H54 (cell line): ENCODE measurements at places on chromosomes 5 and 9.
A peak's percentile ranks its signal among the peaks of the same experiment; 100 is the strongest.

DNA sequence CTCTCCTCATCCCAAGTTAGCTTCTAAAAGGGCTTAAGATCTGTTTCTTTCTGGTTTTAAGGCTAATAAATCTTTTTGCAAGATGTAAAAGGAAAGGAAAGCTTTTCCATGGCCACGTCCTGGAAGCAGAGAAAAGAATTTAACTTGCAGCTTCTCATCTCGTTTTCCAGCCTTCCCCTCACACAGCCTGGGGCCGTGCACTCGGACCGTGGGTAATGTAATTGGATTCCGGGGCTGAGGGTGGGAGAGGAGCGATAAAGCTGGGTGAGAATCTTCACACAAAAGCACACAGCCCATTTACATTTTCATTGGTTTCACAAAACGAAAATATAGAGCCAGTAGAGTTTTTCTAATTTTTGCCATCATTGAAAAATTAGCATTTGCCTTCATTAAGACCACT lies 91.2 kb downstream of the IRX2 start:
- DNase-seq = no peak

GRCh38 chr9:38392235-38393127 lies at the start of gene ALDH1B1:
TSS of gene ALDH1B1 (plus strand) at chr9:38392702. CDS start at chr9:38395749, 3,047 bp downstream.
- DNase-seq = peak; percentile 90

DNA sequence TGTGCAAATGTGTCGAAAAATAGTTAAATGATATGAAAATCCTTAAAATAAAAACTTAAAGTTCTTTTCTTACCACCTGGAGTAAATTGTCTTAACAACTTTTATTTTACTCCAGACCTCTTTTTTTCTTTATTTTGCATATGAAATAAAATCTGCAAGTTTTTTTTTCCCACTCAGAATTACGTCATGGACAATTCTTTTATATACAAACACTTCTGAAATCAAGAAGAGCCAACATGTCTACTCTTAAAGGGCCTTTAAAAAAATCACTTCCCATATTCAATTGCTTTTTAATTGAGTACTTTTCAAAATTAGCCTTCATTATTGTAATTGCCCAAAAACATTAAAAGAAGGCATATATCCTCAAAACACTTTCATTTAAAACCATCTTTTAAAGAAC lies 37.7 kb upstream of the ZFAND5 start:
- DNase-seq = no peak

- DNase-seq = peak; percentile 55
These were observed at the start of gene RIOK2 for GRCh38 chr5:97183100-97183929. TSS of gene RIOK2 (minus strand) at chr5:97183247. CDS start at chr5:97183191, 56 bp downstream.

GRCh38 chr5:155898284-155898683 lies 428.7 kb upstream of the SGCD start:
- DNase-seq = no peak

DNA sequence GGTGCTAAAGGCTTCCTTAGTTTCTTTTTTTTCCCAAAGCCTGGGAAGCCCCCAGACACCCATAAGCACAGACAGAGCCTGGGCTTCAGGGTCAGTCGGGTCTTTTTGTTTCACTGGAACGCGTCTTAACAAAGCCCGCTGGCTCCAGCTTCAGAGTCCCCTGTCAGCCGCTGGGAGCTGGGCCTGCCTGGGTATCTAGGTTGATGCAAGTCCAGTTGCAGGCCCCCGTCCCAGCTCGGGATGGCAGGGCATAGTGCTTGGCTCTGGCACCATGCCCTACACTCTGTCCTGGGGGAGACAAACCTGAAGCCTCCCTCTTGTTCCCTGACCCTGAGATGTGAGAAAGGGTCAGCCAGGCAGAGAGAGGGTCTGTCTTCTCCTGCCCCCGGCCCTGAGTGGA lies 14.5 kb downstream of the OLFM1 start:
- no peak for DNase-seq

DNA sequence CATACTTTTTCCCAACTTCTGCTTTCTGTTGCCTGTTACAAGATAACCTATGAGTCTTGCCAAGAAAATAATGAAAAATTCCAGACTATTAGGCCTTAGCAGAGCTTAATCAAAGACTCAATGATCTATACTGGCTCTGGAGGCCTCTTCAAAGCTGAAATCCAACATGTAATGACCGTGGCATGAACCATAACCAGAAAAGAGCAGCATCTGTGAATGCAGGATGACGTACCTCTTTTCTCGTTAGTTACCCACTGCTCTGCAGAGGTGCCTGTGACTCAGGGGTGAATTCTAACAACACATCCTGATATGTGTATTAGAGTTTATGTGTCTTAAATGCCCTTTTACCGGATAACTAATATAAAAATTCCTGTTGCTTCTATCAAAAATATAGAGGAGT lies 645.4 kb downstream of the PRELID2 start:
- DNase-seq = no peak

DNA sequence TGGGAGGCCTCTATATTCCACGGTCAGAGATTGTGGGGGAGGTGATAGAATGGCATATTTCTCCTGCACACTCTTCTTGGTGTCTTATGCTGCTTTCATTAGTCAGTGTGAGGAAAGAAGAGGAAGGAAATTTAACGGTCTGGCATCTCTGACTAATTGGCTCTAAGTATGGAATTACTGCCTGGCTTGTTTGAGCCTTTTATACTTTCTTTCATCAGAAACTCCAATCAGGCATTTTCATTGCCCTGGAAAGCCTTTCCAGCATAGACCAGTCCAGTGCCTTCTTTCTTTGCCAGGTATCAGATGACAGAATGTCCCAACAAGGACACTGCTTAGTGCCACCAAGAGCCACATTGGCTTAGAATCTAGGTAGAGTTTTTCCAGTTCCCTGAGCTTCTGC lies 30.2 kb downstream of the CYSTM1 start:
- no peak for DNase-seq

- no peak for DNase-seq
These were observed 3.3 kb downstream of the NCBP1 start for GRCh38 chr9:97636903-97637302.

GRCh38 chr5:163362840-163363371 lies 74.5 kb upstream of the CCNG1 start:
- DNase-seq = no peak

DNA sequence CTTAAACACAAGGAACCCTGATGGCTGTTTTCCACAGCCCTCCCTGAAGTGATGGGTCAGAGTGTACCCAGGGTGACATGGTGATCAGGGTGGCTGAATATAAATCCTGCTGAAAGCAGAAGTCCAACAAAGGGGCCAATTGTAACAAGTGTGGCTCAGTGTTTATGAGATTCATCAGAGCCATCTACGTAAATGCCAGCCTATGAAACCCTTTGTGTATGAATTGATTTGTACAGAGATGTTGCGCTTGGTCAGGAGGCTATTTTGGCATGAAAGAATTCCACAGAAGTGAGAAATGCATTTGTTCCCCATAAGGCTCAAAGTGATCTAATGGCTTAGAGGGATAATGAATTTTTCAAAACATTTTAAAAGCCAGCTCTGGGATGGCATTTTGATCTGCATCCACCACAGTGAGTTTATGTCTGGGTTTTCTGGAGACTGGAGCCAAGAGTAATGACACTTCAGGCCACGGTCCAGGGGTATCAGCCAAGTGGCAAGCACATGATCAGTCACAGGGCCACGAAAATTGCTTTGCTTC lies 12.4 kb downstream of the PRUNE2 start:
- no peak for DNase-seq

GRCh38 chr9:80156756-80157472 lies 585.1 kb downstream of the TLE4 start:
- DNase-seq = no peak

GRCh38 chr5:73485715-73486114 lies 12.5 kb upstream of the BTF3 start:
- no peak for DNase-seq

GRCh38 chr5:133930061-133930812 lies 38.2 kb downstream of the C5orf15 start:
- peak; percentile 33 for DNase-seq

- DNase-seq = no peak
These were observed 27.5 kb downstream of the GABRA6 start for GRCh38 chr5:161713042-161713441.

DNA sequence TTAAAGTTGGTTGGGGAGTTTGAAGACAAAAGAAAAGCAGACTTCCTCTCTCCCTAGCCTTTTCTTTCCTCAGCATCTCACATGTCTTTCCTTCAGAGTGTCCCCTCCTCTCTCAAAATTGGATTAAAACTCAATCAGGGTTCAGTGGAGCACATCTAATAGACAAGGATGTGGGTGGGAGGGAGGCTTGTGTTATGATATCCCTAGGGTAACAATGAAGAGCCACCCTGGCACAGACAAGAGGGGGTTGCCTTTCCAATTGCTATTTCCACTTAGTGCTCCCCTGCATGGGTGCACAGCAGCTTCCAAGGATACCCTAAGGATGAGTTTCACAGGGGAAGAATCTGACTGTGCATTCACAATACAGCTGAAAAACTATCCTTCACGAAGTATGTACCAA lies 585.2 kb upstream of the C9orf72 start:
- DNase-seq = no peak
